Stimulated activated CD4-positive, alpha-beta T cell treated with anti-CD3 and anti-CD28 coated beads, Interleukin-12 subunit alpha, Interleukin-12 subunit beta, amount 100 ng/mL, for 48 hours (primary cell): ENCODE measurements at places on chromosomes 16 and 17.

DNA sequence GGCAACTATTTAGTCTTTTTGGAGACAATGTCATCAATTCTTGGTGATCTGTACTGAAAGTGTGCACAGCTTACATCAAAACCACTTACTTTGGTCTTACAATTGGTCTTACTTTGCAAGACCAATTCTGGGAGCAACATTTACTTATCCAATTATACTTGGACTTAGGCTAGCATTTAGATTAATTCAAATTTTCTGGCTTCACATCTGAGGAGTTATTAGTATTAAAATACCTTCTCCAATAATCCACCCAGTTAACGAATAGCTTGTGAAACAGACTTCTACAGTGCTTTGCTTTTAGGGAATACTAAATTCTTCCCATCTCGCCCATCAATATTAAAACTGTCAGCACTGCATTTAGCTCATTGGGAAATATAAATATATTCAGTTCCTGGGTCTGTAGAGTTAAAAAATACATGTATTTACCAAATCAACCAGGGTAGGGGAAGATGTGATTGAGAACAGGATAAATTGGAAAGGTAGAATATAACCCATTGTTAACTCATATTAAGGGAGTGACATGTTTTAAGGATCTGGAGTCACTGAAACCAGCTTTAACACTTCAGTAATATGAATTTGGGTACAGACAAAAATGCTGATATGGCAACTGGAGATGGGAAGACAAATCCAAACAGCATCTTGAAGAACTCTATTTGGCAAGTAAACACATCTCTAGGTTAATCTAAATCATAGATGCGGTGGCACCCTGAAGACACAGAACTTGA lies 9.2 kb upstream of the VEZF1 start:
- DNase-seq, result no peak

GRCh38 chr17:14203388-14203787 lies 33.3 kb downstream of the CDRT15 start:
- DNase-seq, result no peak

- no peak for DNase-seq
These were observed 37.7 kb upstream of the SLC47A1 start for GRCh38 chr17:19495828-19496528.

GRCh38 chr16:84056933-84057332 lies 14.3 kb upstream of the SLC38A8 start:
- no peak for DNase-seq

DNA sequence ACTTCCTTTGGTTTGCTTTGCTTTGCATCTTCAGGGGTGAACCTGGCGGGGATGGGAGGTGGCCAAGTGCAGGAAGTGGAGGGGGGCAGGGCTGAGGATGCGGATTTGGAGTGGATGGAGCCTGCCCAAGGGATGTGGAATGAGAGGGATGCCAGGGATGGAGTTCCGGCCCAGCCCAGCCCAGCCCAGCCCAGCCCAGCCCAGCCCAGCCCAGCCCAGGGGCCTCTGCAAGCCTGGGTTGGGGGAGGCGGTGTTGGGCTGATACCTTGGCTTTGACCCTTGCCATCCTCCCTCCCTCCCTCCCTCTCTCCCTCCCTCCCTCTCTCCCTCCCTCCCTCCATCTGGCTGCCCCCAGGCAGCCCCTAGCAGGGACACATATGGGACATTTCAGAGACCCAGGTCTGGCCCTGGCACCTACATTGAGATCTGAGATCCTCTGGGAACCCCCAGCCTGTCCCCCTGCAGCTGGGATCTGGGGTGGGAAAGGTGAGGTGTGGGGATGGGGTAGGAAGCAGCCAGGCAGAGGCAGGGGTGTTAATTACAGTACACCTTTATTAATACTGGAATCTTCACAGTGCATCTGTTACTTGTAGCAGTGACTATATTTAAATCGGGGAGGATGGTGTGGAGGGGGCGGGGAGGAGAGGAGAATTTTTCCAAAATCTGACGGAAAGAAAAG lies 14.5 kb downstream of the IL34 start:
- DNase-seq, result no peak

DNA sequence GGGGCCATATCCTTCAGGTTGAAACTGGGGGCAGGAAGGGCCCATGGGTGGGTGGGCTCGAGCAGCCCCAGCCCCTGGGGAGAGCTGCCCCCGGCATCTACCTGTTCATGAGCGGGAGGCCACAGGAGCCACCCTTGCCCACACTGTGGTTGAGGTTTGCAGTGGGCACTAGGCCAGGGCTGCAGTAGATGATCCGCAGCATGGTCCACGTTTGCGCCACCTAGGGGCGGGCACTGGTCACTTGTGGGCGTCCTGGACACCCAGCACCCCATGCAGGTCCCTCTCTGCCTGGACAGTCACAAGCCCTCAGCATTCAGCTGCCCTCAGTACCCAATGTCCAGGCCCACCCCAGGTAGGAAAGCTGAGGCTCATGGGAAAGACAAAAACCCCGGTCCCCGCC lies 1.8 kb upstream of the JMJD8 start:
- no peak for DNase-seq

DNA sequence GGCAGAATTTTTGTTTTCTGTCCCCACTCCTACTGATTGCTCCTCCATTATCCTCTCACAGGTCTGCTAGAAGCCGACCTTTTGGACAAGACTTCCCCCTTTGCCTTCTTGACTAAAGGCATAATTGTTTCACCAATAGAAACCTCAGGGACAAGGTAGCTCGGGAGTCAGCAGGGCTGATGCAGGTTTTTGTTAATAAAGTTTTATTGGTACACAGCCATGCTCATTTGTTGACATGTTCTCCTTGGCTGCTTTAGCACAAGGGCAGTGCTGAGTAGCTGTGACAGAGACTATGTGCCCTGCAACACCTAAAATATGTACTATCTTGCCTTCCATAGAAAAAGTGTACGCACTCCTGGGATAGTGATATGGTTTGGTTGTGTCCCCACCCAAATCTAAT lies 271.6 kb downstream of the XYLT1 start:
- DNase-seq, result no peak

DNA sequence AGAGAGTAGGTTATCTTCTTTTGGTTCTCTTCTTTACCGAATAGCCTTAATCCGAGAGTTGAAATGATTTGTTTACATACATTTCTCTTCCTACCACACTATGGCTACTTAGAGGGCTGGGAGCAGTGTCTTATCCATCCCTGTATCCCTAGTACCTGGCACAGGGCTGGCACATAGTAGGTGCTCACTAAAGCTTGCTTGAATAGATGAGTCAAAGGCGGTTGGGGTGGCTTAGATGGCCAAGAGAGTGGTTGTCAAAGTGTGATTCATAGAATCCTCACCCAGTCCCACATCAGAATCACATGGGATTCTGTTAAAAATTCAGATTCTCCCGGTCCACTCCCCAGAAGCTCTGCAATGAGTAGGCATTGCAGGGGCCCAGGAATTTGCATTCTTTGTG lies 11.1 kb downstream of the CHAD start:
- DNase-seq, result no peak

DNA sequence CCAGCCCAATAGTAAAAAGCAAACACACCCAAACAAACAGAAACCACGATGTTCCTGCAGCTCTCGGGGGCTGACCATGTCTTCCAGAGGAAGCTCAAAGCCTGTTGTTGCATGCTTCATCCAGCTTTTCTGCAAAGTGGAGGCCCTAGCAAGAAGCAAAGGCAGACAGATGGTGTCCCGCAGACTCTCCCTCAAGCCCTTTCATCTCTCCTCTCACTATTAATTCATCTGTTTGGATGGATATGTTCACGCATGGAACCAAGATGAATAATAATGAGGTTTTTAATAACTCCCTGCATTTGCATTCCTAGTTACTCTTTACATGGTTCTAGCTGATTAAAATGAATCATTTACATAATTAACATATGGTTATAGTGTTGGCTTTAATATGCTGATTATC lies 36.6 kb downstream of the RBFOX1 start:
- no peak for DNase-seq

GRCh38 chr17:9181640-9182039 lies 160.3 kb downstream of the NTN1 start:
- DNase-seq, result no peak

DNA sequence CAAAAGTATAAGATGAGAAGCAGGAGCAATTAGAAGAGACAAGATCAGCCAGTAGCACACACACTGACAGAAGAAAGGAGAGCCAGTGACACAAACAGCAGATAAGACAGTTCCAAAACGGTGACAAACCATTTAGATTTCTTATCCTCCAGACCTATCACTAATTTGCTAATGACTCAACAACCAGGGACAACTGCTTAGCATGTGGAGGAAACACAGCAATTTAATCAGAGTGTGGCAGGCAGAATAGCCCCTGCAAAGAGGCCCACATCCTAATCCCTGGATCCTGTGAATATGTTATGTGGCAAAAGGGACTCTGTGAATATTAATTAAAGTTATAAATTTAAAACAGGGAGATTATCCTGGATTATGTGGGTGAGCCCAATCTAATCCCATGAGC lies 81.1 kb downstream of the CACNG1 start:
- no peak for DNase-seq

- DNase-seq, result no peak
These were observed 32.5 kb upstream of the CES5A start for GRCh38 chr16:55907661-55908060.

DNA sequence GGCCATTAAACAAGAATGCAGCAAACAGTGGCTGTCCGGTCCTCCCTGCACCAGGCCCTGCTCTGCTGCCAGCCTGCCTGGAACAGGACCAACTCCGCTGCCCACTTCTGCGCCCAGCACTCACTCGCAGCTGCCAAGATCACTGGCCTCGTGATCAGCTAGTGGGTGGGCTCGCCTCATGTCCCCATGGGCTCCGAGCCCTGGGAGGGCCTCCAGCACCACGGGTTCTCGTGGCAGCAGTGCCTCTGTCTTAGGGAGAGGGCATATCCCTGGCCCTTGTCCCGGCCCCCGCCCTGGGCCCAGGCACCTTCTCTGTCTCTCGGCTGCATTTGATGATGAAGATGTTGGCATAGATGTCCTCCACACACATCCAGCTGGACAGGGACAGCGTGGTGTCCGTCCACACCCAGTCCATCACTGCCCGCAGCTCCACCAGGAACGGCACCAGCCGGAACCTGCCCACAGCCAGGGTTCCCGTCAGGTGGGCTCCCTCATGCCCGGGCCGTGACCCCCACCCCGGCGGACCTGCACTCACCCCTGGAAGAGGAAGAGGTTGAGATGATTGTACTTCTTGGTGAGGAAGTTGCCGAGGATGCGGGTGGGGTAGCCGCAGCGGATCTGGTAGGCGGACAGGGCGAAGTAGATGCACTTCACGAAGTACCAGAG lies 13.1 kb downstream of the CTU2 start:
- no peak for DNase-seq

GRCh38 chr17:66663041-66663606 lies 171.8 kb upstream of the CACNG5 start:
- DNase-seq, result no peak

GRCh38 chr16:48487287-48487686 lies 102.1 kb upstream of the SIAH1 start:
- DNase-seq, result no peak

DNA sequence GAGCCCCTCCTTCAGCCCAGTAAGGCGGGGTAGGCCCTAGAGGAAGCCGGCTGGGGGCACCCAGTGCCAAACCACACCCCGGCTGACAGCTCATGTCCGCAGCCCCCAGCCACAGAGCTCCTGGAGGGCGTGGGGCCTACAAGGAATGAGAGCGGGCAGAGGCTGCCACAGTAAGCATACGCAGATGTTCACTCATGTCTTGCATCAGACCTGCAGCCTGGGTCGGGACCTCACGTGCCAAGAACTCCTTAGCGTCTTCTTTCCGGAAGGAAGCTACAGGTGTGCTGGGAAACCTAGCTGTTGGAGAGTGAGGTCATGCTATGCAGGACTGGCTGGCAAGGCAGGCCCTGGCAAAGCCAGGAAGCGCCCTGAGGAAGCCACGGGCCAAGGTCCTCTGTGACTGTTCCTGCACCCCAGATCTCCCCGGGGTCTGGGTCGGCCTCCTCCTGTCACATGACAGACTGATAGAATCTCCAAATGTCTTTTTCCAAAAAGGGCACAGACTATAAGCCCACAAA lies 1.6 kb downstream of the ZNF598 start:
- no peak for DNase-seq

- DNase-seq, result no peak
These were observed 26.9 kb downstream of the ATAD5 start for GRCh38 chr17:30858556-30859250.

DNA sequence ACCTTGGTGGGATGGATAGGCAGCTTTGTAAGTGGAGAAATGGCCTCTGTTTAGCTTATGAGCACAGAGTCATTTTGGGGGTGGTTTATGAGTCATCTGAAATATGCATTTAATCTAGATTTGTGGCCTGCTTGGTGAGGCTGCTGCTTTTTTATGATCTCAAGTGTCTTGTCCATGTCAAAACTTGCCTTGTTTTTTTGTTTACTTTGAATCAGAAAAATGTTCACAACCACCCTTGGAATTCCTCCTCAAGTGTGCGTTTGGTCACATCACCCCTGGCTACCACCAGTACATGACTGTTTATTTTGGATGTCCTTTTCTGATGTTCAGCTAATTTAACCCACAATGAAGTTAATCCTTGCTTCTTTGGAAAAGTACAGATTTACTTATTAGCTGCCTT lies 64.6 kb downstream of the FTO start:
- no peak for DNase-seq

GRCh38 chr17:55320594-55321426 lies 56.0 kb downstream of the HLF start:
- no peak for DNase-seq

DNA sequence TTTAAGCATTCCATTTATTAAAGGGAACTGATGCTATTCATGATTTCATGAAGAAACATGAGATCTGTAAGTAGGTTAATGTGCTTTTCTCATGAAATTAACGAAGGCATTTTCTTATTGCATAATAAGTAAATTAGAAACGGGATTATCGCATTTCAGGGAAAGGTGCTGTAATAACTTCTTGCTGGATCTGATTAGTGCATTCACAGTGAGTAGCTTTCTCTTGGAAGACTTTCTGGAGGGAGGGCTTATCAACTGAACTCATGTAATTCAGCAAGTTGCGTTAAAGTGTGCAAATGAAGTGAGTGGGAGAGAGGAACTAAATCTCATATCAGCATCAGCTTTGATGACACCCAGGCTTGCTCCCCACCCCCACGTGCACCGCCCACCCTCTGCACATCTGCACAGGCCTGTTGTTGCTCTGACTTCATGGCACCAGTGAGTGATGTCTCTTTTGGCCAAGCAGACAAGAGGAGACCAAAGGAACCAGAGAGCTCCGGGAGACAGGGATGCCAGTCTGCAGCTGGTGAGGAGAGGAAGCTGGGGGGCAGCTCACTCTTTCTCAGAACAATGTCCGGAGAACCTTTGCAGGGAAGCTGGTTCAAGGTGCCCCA lies 26.3 kb upstream of the GAS7 start:
- DNase-seq, result no peak

DNA sequence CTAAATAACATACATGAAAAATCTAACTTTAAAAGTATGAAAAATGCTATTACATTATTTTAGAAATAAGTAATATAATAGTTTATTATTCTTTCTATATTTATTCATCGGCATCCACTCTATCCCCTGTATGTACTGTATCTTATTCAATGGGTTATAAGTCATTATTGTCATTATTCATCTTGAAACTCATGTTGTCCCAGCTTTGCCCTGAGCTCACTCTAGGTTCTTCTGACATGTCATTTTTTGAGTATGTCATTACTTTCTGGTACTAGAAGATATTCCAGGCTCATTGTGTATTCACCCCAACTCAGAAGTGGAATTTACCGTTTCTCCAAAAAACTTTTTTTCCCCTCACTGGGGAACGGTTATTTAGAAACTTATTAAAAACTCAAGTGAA lies 53.0 kb upstream of the MNT start:
- no peak for DNase-seq
